PC-9 (cell line): ENCODE measurements at places on chromosomes 16 and 17. TPM values are rescaled to one million over a fixed set of nuclear protein-coding genes. Genes with fewer than 3 reads are reported as not detected.
A peak's percentile ranks its signal among the peaks of the same experiment; 100 is the strongest.

The GAS7 gene
- not detected in 2 replicates for total RNA-seq

The NOD2 gene
- total RNA-seq = 0.70 and 0.75 TPM in 2 replicates

The C1QTNF8 gene
- total RNA-seq = not detected in 2 replicates

The OTOP2 gene
- not detected in 2 replicates for total RNA-seq

The VMO1 gene
- 3.6 and 4.1 TPM in 2 replicates for total RNA-seq

The TNK1 gene
- total RNA-seq = 15.8 and 18.8 TPM in 2 replicates

- no peak for DNase-seq
Observed at GRCh38 chr16:82701442-82701955, 74.7 kb downstream of the CDH13 start.

DNA sequence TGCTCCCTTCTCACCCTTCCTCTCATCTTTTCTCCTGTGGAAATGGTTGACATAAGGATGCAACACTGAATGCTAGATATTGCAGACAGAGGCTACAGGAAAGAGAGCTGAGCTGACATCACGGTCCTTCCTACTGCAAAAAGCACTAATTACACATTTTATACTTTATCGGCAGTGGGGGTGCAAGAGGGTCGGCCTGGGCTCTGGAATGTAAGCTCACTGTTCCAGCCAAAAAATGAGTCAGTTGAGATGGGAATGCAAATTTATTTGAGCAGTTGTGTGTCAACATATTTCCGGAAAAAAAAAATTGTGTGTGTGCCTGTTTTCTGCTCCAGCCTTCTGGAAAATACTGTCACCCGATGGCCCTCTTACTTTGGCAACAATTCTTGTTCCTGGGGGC, 14.1 kb upstream of the MRTFB start:
- DNase-seq = no peak

DNA sequence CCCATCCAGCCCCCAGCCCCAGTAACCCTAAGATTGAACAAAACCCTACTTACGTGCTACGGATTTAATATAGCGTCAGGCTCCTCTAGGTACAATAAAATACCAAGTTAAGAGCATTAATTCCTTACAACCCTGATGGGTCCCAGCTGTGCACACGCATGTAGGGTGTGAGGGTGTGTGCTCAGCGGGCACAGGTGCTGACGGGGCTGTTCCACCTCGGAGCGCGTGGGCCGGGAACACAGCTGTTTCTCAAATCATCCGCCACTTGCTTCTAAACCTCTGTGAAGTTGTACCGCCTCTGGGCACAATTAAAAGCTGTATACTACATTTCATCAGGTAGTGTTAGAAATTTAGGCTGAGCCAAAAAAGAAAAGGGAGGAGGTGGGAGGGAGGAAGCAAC, 478.6 kb downstream of the MAF start:
- no peak for DNase-seq

- DNase-seq = no peak
Observed at GRCh38 chr17:30244853-30245385, 9.4 kb upstream of the SLC6A4 start.

- DNase-seq = no peak
Observed at GRCh38 chr16:2507665-2508064, 6.1 kb upstream of the ATP6V0C start.

GRCh38 chr17:43578699-43579565, 32.8 kb upstream of the ETV4 start:
- peak; percentile 69 for DNase-seq

DNA sequence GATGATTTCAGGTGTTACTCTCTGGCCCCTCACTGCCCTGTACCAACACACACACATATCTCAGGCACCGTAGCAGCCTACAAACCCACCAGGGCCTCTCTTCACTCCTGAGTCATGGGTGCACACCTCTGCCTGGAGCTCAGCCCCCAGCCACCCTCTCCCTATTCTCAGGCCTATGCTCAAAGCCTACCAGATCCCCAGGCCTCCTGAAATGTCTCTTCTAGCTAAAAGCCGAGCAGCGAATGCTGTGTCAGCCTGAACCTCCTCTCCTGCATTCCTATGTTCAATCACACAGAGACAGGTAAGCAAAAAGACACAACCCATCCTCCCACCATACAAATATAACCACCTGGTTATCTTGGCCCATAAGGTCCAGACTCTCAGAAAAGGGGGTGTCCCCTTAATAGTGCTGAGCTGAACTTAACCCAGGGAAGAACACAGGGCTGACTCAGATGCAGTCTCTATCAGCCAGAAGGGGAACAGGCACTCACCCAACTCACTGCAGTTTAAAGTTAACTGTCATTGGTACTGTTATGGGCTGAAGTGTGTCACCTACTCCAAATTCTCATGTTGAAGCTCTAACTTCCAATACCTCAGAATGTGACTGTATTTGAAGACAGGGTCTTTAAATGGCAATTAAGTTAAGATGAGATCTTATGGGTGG, 62.0 kb upstream of the TEKT3 start:
- no peak for DNase-seq

DNA sequence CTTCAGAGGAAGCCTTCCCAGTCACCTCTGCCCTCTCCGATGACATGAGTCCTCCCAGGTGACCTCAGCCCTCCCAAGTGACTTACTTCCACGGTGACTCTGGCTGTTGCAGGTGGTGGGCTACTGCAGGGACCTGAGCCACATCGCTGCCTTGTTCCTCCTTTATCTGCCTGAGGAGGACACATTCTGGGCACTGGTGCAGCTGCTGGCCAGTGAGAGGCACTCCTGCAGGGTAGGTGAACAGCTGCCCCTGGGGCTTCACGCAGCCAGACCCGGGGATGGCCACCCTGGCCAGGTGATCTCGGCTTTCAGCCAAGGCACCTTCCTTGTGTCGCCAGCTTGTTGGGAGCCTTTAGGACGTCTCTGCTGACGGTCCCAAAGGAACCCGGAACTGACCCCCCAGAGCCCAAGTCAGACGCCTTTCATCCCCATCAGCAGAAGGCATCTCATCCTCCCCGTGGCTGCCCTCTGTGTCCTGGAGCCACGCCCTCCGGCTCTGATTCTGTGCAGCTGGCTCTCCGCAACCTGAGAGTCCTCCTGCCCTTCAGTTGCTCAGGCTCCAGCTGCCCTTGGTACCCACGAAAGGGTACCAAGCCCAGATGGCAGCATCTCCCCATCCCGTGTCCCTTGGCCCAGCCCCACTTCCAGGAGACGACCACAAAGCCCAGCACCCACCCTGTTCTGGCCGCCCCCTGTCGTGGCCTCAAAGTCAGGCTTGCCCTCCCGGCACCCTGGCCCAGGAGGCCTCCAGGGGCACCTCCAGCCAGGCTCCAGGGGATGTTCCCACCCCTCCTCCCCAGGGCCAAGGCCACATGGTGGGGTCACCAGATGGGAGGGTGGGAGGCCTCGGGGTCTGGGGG, 81.7 kb downstream of the GOSR1 start:
- no peak for DNase-seq

GRCh38 chr17:41655611-41656111, 31.3 kb upstream of the KRT17 start:
- DNase-seq = peak; percentile 96

- no peak for DNase-seq
Observed at GRCh38 chr16:47519996-47520679, 59.0 kb downstream of the PHKB start.

DNA sequence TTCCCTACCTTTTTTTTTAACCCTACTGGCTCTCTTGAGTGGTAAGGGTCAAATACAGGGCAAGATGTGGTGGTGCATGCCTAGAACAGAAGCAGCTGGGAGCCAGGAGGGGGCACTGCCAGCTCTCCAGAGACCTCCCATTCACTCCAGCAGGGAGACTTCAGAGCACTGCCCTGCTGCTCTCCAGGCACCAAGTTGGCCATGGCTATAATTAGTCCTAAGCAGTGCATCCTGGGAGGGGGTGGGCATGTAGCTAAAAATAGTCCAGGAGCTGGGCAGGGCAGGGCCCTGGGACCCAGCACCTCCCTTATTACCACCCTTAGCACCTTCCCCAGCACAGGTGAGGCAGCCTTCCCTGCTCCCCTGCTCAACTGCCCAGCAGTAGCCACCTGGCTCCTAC, 3.5 kb downstream of the CORO6 start:
- no peak for DNase-seq

DNA sequence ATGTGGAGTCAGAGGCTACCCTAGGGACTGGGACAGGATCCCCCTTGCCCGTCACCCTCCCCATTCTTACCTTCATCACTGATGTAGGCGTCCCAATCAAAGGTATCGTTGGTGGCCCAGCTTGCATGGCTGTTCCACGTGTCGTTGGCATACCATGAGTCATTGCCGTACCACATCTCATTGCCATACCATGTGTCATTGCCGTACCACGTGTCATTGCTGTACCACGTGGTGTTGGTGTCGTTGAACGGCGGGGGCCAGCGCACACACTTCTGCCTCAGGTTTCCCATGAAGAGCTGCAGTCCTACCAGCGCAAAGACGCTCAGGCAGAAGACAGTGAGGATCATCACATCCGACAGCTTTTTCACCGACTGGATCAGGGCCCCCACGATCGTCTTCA, 4.8 kb downstream of the SCN4A start:
- DNase-seq = no peak

GRCh38 chr17:30950669-30951399, 20.0 kb upstream of the RNF135 start:
- DNase-seq = no peak

- no peak for DNase-seq
Observed at GRCh38 chr16:66968847-66969246, 7.8 kb downstream of the CES3 start.

GRCh38 chr17:77884019-77884418, 74.5 kb upstream of the TNRC6C start:
- DNase-seq = no peak

DNA sequence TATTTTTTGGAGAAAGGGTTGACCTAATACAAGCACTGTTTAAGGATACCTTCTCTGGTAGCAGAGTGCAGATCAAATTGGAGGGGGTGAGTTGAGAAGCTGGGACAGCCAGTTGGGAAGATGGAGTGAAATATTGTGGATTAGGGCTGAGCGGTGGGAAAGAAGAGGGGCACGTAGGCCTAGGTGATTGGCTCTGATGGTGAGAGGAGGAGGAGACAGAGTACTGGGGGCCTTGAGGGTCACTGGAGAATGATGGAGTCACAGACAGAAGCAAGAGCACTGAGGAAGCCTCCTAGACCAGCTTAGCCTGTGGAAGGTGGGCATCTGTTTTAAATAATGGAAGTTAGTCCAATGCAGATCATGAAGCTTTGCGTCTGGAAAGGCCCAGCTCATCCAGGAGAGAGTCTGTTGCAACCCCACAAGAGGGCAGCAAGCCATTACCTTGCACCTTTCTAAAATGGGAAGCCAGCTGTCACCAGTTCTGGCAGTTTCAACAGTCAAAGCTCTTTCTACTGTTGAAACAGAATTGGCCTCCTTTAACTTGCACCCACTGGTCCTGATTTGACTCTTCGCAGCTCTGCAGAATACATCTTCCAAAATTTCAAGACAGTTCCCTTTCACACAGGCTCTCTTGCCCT, 11.8 kb downstream of the SLC9A5 start:
- DNase-seq = peak; percentile 48

GRCh38 chr17:17376362-17376761, 73.2 kb downstream of the NT5M start:
- no peak for DNase-seq

DNA sequence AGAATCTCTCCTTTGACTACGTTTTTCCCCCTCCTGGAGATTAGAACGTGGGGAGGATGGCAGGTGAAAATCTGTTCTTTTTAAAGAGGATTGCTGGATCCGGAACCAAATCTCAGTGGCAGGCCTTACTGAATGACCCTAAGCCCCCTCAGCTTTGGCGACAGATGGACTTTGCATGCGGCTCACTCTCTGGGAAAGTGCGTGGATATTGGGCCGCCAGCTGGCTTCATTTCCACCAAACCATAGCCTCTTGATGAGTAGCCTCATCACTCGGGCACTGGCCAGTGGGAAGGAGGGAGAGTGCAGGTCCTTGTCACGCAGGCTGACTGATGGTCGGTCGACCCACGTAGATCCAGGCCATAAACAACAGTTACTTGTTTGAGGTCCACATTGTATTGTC, 31.3 kb upstream of the CCDC182 start:
- no peak for DNase-seq
